Kasumi-1 (cell line): ENCODE measurements at places on chromosomes 12 and 14.

DNA sequence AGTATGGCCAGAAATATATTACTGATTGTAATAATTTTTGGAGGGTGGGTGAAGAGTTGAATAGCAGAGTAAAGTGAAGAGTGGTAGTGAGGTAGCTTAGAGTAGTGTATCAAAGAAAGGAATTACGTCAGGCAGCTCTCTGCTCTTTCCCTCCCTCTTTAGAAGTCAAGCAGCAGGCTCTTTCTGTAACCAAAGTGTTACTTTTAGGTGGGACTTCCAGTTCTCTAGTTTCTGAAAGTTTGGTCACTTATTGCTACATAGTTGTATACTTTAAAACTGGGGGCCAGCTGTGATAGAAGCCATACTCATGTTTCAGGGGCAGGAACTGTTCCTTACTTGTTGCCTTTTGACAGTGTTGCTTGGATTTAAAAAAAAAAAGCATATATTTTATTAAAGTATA, 30.6 kb downstream of the ATF7IP start:
- no peak for DNase-seq

- DNase-seq, result no peak
Observed at GRCh38 chr12:112023759-112024396, 10.7 kb downstream of the ERP29 start.

GRCh38 chr14:55533960-55534359, 46.0 kb upstream of the KTN1 start:
- DNase-seq, result no peak

DNA sequence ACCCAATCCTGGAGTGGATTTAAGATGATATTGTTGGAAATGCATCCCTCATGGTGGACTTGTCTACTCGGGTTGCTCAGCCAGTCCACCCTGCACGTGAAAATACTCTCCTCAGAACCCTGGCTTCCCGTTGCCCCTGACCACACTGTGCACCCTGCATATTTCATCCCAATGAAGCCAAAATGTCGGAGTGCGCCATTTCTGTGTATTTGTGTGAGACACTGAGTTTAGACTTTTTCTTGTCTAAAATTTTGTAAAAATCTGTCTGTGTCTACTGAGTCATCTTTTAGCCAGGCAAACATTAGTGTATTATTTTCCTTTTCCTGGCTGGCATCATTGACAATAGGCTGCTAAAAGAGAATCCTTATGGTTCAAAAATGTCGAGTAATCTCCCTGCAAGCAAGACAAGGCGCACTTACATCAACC, 485 bp upstream of the PNMA1 start:
- DNase-seq, result no peak

- peak; percentile 10 for DNase-seq
Observed at GRCh38 chr14:91108941-91109611, 4.8 kb upstream of the DGLUCY start.

DNA sequence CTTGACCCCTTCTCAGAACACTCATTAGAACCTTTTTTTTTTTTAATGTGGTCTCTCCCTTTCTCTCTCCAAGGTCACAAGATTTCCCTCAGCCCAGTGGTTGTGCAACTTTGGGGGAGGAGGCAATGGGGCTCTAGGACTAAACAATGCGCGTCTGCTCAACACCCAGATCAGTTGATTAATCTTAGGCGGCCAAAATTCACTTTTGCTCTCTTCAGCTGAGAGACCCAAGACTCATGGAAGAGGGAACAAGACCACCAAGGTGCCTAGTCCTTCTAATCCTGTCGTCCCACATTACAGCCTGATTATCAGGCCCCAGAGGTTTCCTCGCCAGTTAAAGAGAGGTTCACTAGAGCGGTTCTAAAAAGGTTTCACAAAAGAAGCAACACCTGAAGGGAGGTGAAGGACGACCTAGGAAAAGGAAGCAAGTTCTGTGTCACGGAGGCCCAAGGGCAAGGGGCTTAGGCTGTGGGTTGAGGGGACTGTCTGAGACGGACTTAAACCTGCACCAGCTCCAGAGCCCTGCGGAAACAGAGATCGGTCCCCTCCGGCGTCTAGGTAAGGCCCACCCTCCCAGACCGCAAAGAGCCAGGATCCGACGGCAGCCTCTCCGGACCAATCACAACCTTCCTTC, 824 bp upstream of the TARBP2 start:
- peak; percentile 53 for DNase-seq

- no peak for DNase-seq
Observed at GRCh38 chr14:28780843-28781820, 14.5 kb downstream of the FOXG1 start.

DNA sequence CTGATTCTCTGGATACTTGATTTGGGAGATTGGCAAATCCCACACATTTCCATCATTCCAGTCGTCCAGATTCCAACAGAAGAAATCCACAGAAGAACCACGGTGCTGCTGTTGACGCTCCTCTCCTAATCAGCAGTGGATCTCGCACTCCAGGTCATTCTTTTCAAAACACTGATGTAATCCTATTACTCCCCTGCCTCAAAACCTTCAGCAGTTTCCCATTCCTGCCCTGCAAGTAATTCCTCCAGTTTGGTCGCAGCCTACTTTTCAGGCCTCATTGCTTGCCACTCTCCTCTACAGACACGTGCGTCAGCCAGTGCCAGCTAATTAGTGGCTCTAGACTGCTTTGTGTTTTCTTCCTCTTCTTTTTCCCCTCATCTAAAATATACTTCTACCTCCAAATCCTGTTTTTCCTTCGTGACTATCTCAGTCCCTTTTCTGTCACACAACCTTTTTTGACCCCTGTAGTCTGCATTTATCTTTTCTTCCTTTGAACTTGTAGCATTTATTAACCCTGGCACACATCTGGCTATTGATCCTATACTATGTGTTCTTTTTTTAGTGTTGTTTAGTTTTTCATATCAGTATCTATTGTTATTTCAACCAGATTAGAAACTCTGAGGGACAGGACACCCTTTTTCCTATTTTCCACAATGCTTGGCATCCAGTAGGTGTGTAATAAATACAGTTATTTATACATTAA, 36.8 kb downstream of the PRORP start:
- no peak for DNase-seq

DNA sequence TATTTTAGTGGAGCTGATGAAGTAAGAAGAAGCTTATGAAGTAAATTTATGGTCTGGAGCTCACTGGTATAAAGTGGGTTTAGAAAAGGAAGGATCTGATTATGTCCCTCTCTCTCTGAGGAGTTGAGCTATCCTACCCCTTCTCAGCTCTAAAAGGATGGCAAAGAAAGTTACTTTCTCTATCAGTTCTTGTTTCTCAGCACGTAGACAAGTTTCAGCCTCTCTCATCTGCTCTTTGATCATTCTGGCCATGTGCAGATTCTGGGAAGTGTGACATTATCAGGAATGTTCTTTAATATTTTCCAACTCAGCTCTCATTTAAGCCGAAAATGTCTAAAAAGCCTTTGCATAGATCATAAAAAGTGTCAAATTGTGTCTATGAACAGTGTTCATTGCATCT, 5.8 kb upstream of the EGLN3 start:
- no peak for DNase-seq

GRCh38 chr12:82660541-82661325, 26.0 kb upstream of the TMTC2 start:
- no peak for DNase-seq

DNA sequence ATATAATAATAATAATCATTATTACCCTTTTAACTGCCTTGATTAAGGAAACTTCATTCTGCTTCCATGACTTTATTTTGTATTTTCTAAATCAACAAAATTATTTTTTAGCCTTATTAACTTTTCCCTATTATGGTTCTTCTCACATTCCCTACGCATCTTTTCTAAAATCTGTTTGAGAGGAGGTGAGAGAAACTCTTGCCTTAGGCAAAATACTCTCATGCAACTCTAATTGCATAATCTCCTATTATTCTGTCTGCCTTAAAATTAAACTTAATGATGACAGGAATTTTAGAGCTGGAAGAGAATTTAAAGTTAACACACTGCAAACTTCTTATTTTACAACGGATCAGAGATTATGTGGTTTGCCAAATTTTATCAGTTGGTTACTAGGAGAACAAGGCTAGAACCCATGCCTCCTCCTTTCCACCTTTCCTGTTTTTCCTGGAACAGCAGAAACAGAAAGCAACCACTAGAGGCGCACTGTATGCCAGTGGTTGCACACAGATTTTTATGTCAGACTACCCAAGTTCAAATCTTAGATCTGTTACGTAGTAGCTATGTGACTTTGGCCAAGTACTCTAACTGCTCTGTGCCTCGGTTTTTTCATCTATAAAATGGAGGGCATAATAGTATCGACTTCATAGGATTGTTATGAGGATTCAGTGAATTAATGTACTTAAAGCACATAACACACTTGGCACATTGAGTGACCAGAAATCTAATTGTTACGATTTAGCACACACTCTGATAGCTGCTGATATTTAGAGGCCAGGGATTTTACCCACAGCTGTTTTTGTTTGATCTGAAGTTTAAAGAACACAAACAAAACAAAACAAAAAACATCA, 4.3 kb upstream of the BRMS1L start:
- peak; percentile 77 for DNase-seq

GRCh38 chr12:111606767-111607230, 7.7 kb upstream of the ATXN2 start:
- DNase-seq, result no peak

DNA sequence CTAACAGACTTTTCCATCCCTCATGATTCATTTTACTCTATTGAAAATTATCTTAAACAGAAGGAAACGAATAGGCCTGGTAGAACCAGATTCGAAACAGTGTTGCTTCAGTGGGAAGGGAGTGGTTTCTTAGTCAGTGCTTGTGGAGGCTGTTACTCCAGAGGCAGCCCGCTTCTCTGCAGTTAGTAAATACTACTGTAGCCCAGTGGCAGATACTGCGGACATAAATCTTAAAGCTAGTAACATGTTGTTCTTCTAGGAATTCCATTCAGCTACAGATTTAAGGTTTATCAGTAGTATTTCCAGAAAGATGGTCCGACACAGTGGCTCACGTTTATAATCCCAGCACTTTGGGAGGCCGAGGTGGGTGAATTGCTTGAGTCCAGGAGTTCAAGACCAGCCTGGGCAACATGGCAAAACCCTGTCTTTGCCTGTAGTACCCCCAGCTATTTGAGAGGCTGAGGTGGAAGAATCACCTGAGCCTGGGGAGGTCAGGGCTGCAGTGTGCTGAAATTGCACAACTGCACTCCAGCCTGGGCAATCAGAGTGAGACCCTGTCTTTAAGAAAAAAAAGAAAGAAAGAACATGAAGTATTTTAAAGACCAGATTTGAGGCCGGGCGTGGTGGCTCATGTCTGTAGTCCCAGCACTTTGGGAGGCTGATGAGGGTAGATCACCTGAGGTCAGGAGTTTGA, 45.9 kb downstream of the DIP2B start:
- DNase-seq, result no peak

- DNase-seq, result no peak
Observed at GRCh38 chr12:100153131-100153530, 10.5 kb upstream of the BLTP3B start.

DNA sequence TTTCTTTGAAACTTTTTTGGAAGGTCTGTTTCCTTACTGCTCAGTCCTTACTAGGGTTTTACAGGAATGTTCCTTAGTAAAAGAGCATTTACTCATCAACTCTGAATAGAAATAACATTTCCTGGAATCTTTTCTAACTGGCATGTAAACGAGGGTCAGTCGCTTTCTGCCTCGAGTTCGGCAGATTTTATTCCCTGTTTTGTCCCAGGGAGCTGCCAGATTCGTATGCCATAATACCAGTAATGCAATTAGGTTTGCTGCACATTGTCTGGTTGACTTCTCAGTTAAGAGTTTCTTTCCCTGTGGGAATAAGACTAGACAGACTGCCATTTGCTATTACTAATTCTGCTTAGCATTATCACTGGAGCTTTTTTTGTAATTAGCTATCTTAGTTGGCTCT, 91.9 kb downstream of the VRK1 start:
- DNase-seq, result no peak

- DNase-seq, result no peak
Observed at GRCh38 chr12:58584880-58585279, 335.4 kb downstream of the LRIG3 start.

GRCh38 chr12:123867141-123867540, 105.0 kb downstream of the DNAH10 start:
- DNase-seq, result no peak

DNA sequence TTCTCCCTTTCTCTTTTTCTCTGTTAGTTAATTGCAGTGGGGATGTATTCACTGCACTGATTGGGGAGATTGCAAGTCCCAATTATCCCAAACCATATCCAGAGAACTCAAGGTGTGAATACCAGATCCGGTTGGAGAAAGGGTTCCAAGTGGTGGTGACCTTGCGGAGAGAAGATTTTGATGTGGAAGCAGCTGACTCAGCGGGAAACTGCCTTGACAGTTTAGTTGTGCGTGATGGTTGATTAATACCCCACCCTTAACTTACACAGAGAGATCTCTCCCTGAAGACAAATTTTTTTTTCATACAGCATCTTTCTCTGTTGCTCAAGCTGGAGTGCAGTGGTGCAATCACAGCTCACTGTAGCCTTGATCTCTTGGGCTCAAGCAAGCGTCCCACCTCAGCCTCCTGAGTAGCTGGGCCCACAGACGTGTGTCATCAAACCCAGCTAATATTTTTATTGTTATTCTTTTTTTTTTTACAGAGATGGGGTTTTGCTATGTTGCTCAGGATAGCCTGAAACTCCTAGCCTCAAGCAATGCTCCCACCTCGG, 4.6 kb downstream of the C1S start:
- DNase-seq, result no peak

- no peak for DNase-seq
Observed at GRCh38 chr14:69877492-69877891, 1.7 kb upstream of the SMOC1 start.

GRCh38 chr12:59023861-59024424, 103.6 kb upstream of the LRIG3 start:
- no peak for DNase-seq

GRCh38 chr14:32473464-32473855, 144.4 kb downstream of the AKAP6 start:
- no peak for DNase-seq

DNA sequence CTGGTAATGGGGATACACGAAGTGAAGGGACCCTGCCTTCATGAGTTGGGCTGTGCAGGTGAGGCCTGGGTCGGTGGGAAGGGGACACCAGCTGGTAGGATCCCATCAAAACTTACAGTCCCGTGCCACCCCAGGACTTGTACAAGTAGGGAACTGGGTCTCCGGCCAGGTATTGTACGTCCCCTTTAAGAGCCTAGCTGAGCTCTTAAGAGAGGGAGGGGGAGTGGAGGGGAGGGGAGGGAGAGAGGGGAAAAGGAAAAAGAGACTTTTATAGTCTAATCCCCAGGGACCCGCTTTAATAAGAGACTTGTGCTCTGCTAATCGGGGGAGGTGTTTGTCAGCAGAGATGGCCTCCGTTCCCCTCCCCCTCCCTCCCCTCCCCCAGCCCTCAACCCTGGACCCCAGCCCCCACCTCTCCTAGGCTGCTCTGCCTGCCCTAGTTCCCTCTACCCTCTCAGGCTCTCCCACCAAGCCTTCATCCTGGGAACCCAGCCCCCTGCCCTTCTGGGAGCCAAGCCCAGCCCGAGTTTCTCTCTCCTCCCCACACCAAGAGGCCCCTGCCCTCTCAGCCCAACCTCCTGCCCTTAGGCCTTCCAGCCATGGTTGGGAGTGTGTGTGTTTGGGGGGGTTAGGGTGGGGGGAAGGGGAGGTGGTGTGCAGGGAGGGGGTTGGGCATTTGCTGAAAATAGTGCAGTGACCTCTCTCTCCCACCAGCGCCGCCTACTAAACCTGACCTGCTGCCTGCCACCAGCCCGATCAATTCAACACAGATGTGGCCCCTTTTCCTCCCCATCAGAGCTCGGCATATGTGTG, 2.6 kb downstream of the GDF11 start:
- DNase-seq, result no peak

GRCh38 chr12:55654511-55655214, 18.0 kb downstream of the OR10P1 start:
- DNase-seq, result no peak

GRCh38 chr12:114245555-114245954, 160.4 kb downstream of the TBX5 start:
- no peak for DNase-seq
